ENCODE measurements at places on chromosomes 13 and 19. TPM values are rescaled to one million over a fixed set of nuclear protein-coding genes. Genes with fewer than 3 reads are reported as not detected.

Gene CAPN12
- 3.0 TPM for total RNA-seq

GRCh38 chr13:32955881-32956594 lies 60.2 kb upstream of the KL start:
- no peak for DNase-seq

GRCh38 chr13:96629331-96629730 lies 364.9 kb downstream of the OXGR1 start:
- no peak for DNase-seq

- no peak for DNase-seq
These were observed 694.4 kb upstream of the PCDH20 start for GRCh38 chr13:62110079-62110478.

- DNase-seq, result no peak
These were observed 147.2 kb upstream of the FREM2 start for GRCh38 chr13:38539632-38540031.

DNA sequence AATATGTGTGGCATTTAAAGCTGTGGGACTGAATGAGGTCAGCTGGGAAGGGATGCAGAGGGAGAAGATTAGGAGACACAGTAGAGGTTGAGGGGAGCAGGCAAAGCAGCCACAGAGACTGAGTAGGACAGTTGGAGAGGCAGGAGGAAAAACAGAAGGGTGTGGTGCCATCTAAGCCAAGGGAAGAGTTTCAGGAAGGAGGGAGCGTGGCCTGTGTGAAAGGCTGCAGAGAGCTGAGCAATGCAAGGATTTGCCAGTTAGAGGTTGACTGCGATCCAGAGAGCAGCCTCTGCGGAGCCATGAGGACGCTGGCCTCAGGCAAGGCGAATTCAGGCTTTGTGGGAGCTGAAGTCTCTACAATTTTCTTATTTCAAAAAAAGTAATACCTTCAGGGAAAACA lies 28.9 kb downstream of the SOX21 start:
- no peak for DNase-seq

Gene CHST8
- total RNA-seq, result 5.7 TPM

GRCh38 chr13:34591900-34592529 lies 350.1 kb upstream of the NBEA start:
- no peak for DNase-seq

Gene ZNF426
- total RNA-seq, result 26.7 TPM

DNA sequence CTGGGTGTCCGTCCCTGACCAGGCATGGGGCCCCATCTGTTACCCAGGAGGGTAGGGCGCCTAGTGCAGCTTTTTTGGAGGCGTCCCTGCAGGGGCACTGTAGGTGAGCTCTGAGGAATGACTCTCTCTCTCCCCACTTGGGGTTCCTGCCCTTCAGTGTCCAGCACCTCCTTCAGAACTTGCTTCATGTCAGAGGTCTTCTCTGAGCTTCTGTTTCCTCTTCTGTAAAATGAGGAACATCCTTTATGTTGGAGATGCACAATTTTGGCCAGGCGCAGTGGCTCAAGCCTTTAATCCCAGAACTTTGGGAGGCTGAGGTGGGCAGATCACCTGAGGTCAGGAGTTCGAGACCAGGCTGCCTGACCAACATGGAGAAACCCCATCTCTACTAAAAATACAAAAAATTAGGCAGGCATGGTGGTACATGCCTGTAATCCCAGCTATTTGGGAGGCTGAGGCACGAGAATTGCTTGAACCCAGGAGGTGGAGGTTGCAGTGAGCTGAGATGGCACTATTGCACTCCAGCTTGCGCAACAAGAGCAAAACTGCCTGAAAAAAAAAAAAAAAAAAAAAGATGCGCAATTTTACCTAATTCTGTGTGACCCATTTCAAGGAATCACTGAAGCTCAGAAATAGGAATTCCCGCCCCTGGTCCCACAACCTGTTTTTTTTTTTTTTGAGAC lies 15.2 kb upstream of the PIK3R2 start:
- no peak for DNase-seq

GRCh38 chr13:51935326-51936171 lies 73.8 kb downstream of the CCDC70 start:
- DNase-seq, result no peak

Gene ZNF43
- total RNA-seq, result 53.9 TPM
